Substantia nigra (tissue), 51 donors: ENCODE measurements at places on chromosomes 3 and 15.
A peak's percentile ranks its signal among the peaks of the same experiment; 100 is the strongest.

GRCh38 chr3:125318167-125318865 lies 56.8 kb downstream of the ZNF148 start:
- no peak for DNase-seq

DNA sequence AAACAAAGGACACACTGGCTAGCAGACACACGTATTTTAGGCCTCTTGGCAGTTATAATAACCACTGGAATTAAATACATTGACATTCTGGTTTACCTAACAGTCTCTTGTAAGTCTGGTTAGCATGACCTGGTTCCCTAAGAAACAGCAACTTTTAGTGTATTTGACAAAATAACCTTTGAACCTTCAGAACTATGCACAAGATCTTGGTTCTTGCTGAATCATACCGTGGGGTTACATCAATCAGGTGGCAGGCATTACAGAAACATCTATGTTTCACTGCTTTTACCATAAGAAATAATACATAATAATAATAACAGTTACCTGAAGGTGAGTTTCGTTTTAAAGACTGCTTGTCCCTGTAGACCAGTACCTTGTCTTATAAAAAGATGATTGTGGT lies 18.8 kb downstream of the LEO1 start:
- DNase-seq: no peak

GRCh38 chr15:72722071-72722696 lies 36.2 kb downstream of the BBS4 start:
- DNase-seq: peak; percentile 32

- no peak for DNase-seq
Measured at GRCh38 chr3:47288966-47289910, 6.5 kb downstream of the KLHL18 start.

DNA sequence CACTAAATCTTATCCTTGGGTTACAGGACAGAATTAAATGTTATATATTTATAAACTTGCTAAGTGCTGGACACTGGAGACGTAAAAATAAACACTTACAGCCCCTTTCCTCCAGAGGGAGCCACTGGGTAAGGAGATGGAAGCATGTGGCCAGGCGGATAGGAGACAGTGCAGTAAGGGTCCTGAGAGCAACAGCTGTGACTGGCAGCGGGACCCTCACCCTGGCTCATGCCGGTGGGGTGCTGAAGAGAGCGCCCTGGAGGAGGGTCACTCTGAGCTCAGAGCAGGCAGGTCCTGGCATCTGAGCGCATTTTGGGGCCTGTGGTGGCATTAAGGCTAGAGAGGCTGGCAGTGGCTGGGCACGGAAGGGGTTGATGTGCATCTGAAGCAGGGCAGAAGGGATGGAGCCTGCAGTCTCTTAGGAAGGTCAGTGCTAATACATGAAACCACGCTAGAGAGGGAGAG lies 16.0 kb downstream of the SEC61A1 start:
- no peak for DNase-seq

DNA sequence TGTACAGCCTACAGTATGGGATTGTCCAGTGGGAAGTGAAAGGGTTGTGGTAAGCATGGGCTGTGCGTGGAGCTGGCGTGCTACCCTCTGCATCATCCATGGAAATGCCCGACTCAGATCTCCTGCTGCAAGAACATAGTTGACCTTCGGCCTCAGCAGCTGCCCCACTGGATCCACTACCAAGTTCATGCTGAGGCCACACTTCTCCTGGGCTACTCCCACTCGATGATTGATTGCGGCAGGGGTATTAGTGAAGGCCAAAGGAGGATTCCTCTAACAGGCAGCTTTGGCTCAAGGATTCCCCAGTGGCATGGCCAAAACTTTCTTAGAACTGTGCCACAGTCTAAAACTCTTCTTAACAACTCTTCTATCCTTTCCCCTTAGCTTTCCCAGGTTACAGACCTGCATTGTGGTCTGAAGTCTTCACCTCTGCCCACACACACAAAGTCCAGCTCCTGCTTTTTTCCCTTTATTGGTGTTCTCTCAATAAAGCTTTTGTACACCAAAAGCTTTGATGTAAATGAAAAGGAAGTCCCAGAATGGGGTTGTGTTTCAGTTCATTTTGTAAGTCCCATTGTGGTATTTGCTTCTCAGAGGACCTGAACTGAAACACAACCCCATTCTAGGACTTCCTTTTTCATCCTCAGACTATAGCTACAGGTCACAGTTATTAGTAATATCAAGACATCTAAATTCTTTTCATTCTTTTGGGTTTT lies 4.9 kb upstream of the TBC1D5 start:
- DNase-seq: no peak

GRCh38 chr3:170572665-170573253 lies 13.1 kb downstream of the SLC7A14 start:
- DNase-seq: no peak

GRCh38 chr15:97502038-97502437 lies 458.5 kb upstream of the ARRDC4 start:
- DNase-seq: no peak

- no peak for DNase-seq
Measured at GRCh38 chr3:29898171-29898965, 617.5 kb downstream of the RBMS3 start.

- DNase-seq: no peak
Measured at GRCh38 chr3:107124885-107125284, 252.4 kb upstream of the CCDC54 start.

DNA sequence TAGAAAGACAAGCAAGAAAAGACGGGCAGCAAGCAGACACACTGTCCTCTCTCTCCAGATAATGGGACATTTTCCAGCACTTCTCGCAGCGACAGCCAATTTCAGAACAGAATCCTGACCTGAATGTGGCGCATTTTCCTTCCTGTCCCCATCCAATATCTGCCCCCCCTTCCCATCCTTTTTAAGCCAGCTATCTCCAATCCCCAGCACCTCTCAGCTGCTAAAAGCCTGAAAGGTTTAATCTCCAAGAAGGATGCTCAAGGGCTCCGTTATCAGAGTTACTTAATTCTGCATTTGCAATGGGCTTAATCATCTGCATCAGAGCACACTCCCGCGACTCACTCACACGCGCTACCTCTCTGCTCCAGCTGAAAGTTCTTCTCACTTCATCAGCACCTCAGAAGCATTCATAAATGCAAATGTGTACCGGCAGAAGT lies 50.5 kb downstream of the SRGAP3 start:
- peak; percentile 41 for DNase-seq

- DNase-seq: no peak
Measured at GRCh38 chr3:158381262-158381868, 189.6 kb upstream of the MLF1 start.

DNA sequence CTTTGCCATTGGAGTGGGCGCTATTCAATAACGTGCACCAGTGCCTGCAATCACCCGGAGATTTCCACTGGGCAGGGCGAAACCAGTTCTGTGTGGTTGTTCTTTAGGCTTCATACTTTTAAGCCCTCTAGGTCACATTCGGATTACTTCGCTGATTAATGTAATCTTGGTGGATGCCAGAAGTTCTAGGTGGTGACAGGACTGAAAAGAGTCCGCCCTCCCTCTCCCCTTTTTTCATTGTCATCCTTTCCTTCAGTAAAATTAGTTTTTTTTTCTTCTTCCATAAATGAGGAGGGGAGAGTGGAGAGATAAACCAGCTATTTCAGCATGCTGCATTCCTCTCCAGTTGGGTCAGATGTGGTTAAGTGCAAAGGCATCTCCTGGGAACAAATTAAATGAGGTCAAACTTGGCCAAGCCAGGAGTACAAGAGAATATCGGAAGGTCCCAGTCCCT lies 2.3 kb upstream of the SLC2A2 start:
- DNase-seq: no peak

DNA sequence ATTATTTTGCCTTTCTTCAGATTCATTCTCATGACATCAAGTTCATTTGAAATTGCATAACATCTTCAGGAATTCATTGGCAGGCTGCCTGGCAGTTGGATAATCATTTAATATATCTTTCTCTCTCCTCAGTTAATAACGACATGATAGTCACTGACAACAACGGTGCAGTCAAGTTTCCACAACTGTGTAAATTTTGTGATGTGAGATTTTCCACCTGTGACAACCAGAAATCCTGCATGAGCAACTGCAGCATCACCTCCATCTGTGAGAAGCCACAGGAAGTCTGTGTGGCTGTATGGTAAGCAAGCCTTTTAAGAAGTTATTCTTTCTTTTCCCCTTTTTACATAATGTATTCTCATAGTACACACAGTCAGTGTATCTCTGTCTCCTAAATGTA lies 38.2 kb downstream of the TGFBR2 start:
- DNase-seq: no peak

- no peak for DNase-seq
Measured at GRCh38 chr15:33135355-33135781, 59.1 kb downstream of the FMN1 start.

DNA sequence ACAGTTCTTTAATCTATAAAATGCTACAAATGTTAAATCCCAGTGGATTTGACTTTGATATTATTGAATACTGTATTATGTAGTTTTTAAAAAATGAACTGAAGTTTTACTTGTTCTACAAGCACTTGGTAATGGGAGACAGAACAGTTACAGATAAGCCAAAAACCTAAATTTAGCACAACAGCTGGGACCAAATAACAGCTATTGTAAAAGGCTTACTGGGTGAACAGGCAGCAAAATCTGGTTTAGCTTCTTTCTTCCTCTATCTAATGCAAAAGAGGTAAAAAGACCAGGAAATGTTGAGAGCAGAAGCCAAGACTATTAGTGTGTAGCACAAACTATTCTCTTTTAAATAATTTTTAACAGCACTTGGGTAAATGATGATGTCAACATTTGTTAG lies 1.6 kb upstream of the ATOSA start:
- no peak for DNase-seq

DNA sequence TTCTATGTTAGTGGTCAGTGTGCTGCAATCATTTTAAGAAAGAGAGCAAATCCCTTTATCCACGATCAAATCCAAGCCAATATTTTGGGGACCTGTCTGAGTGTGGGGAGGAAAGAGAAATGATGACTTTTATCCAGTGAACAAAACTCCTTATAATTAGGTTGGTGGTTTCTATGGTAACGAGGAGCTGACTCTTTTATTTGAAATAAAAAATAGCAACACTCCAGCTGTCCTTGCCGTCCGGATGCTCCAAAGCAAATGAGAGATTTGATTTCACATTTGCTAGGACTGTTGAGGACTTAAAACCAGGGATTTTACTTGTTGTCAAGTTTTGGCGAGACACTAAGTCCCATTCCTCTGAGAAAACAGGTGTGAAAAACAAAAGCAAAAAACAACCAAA lies 154.0 kb upstream of the PRICKLE2 start:
- no peak for DNase-seq

DNA sequence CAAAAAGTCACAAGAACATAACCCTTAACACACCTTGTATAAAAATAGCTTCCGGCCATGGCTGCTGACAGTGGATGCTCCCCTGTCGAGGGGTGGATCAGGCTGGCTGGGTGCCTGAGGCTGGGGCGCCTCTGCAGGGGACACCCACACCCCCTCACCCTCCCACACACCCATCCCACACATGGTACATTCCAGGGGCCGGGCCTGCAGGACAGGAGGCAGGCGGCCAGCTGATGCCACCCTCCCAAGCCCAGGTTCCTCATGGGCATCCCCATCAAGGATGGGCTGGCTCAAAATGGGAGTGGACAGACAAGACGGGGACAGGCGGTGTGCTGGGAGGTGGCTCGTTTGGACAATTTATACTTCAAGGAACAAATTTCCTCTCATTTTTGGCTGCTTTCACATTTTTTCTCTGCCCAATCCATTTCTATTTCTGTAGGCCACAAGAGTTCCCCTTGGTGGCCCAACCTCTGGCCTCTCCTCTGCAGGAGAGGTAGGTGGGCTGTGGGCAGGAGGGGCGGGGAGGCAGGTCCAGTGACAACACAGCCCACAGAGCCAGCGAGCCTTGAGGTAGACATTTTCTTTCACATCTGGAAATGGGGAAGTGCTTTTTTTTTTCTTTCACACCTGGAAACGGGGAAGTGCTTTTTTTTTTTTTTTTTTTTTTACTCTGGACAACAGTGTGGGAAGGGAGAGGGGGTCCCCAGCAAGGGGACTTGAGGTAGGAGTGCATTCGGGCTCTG lies 23.3 kb downstream of the RNU5B-1 start:
- DNase-seq: no peak

GRCh38 chr15:42929306-42929848 lies 8.8 kb upstream of the TTBK2 start:
- no peak for DNase-seq

DNA sequence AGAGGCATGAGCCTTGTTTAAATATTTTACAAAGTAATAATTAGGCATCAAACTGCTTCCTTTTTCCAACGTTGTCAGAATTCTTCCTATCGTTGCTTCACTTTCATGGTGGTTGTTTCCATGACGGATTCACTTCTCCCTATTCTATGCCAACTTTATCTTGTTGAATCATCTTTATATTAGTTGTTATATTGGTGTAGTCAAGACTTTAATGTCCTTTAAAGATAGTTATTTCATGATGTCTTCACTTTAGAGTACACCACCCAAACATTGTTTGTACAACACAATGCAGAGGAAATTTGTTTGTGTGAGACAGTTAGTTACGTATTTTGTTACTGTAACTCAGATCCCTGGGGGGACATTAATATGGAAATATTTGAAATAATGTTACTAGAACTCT lies 61.9 kb downstream of the CRYBG3 start:
- no peak for DNase-seq

DNA sequence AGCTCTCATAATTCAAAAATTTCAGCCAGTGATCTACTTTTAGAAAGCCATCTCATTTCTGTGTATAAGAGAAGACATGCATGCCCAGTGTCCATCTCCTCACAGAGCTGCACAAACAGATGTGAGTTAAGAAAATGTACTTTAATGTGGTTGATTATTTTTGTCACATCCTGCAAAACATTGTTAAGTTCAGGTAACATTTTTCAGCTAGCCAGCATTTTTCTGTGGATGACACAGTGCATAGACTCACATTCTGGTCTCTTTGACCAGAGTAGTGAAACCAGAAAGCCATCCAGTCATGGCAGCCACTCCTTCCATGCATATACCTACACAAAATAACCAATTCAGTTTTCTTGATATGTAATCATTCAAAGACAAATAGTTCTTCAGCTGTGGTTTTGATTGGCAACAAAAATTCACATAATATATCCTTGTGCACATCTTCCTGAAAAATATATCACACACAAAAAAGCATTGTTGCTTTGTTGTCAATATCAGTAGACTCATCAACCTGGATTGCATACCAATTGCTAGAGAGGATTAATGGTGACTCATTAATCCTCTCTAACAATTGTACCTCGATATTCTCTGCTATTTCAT lies 2.1 kb upstream of the PLSCR1 start:
- no peak for DNase-seq

GRCh38 chr3:147141516-147142288 lies 264.6 kb downstream of the ZIC4 start:
- DNase-seq: no peak

GRCh38 chr3:156664831-156665178 lies 9.6 kb upstream of the TIPARP start:
- no peak for DNase-seq

GRCh38 chr3:31502803-31503221 lies 29.9 kb upstream of the STT3B start:
- no peak for DNase-seq

DNA sequence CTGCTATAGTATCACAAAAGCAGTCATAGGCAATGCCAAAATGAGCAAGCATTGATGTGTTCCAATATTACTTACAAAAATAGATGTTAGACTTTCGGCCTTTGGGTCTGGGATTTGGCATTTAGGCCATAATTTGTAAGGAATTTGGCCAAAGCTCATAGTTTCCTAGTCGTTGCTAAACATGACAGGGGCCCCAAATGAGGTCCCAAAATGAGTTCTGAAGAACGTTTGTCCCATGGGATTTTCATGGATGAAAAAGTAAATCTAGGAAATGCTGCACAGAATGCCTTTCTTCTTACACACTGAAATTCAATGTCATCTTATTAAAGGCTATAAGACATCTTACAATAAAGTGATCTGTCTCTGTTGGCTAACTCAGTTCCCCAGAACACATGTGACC lies 456.0 kb downstream of the CNTN4 start:
- no peak for DNase-seq
